ENCODE measurements at places on chromosomes 1 and 21.

- DNase-seq, result no peak
Observed at GRCh38 chr1:43373066-43373940, 5.5 kb upstream of the ELOVL1 start.

- no peak for DNase-seq
Observed at GRCh38 chr21:26194326-26194725, 23.8 kb upstream of the APP start.

DNA sequence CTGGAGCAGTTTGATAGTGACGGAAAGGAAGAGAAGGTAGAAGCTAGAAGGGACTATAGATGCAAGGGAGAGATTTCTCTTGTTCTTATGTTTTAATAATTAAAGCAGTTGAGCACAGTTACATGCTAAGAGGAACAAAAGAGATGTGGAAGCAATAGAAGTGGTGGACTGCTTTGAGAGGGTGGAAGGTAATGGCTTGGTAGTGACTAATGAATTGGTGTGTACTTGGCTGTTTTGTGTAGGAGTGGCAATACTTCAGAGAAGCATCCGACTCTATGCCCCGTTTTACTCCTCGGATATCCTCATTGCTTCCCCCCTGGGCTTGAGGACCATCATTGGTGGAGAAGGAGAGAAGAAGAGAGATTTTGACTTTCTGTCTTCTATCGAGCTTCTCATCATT is 12.8 kb downstream of the UTP25 start:
- no peak for DNase-seq

DNA sequence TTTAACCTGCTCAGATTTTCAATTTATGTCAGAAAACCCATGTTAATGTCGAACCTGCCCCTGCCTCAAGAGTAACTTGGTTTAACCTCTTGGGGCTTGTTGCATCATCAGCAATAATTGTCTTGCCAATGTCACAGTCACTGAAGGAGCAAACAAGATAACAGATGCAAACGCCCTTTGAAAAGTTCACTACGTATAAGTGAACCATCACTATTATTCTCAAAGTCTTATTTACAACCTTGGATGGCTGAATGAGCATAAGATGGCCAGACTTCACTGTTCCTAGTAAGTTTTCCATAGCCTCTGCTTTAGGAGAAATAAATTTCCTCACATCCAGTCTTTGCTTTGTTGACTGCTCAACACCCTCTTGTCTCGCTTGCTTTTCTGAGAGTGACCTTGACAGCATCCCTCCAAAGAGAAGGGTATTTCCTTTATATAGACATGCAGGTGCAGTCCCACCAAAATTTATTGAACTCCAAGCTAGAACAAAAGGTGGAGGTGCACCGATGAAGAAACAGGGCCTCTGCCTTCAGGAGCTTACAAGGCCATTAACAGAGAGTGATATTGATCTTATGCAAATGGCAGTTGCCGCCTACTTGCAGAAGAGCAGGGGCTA is 749 bp upstream of the LRIG2 start:
- no peak for DNase-seq

DNA sequence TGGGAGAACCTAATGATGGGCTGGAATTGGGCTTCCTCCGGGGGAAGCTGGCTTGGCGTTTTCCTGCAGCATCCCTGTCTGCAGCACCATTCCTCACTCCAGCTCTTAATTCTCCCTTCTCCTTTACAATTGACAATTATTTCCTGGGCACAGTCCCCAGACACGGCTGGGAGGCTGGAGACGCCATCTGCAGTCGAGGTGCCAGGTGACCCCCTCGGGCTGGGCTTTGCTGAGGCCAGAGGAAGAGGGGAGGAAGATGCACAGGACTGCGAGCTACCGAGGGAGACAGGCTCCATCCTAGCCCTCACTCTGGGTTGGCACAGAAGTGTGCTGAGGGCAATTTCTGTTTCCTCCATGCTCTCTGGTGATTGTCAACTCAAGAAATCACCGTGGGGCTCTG is 453.8 kb downstream of the PTPRU start:
- DNase-seq, result no peak

DNA sequence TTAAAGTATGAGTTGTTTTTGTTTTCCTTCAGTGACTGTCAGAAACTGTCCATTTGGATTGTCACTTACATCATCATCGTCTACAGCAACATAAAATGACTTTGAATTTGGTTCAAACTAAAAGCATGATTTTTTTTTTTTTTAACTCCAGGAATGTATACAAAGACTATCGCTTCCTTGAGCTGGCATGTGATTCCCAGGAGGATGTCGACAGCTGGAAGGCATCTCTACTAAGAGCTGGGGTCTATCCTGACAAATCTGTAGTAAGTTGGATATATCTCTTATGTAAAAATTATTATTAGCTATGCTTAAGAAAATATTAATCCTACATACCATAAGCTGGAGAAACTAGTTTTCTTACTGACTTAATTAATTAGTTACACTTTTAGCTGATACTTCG is 111.9 kb upstream of the C1orf105 start:
- DNase-seq, result no peak

DNA sequence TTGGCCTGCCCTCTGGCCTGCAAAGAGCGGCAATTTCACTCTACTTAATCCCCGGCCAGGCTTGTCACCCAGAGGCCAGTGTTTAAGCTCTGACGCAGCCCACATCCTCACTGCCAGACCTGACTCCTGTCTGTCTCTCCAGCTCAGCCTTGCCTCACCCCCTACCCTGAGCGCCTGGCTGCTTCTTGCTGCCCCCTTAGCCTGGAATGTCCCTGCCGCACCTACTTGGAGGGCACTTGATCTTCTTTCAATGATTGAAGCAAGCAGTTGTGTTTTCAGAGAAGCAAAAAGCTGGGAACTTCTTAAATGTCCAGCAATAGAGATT is 87.4 kb upstream of the ZBTB40 start:
- no peak for DNase-seq

GRCh38 chr1:19437891-19438294 is 47.4 kb downstream of the CAPZB start:
- peak; percentile 91 for DNase-seq
